ENCODE measurements at places on chromosomes 6 and 20. TPM values are rescaled to one million over a fixed set of nuclear protein-coding genes. Genes with fewer than 3 reads are reported as not detected.

The MAS1 gene
- total RNA-seq: not detected

The SLC17A2 gene
- 0.76 TPM for total RNA-seq

The SSTR4 gene
- total RNA-seq: not detected

The OTOR gene
- not detected for total RNA-seq

The PNPLA1 gene
- 0.19 TPM for total RNA-seq

The PXMP4 gene
- total RNA-seq: 11.6 TPM

DNA sequence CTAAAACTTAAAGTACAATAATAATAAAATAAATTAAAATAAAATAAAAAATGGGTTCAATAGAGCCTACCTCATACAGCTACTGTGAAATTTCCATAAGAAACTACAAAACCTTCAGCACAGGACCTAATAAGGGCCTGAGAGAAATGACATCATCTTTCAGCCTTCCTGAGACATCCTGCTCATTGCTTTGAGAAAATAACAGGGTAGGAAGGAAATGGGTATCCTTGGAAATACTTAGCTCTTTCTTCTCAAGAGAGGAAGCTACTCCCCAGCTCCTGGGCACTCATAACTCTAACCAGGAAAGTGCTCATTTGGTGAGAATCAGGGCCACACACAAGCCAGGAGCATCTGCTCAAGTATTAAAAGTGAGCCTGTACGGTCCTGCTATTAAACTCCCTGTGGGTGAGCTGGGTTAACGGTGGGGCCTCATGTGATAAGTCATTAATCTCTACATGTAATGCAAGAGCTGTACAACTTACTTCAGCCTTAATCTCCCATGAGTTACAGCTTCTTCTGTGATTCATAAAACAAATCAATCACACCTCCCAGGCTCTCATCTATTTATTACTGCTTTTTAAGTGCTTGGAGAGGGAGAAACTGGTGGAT, 141.4 kb downstream of the MAFB start:
- DNase-seq: no peak

- no peak for DNase-seq
Measured at GRCh38 chr20:60667641-60668040, 584.4 kb upstream of the CDH4 start.

DNA sequence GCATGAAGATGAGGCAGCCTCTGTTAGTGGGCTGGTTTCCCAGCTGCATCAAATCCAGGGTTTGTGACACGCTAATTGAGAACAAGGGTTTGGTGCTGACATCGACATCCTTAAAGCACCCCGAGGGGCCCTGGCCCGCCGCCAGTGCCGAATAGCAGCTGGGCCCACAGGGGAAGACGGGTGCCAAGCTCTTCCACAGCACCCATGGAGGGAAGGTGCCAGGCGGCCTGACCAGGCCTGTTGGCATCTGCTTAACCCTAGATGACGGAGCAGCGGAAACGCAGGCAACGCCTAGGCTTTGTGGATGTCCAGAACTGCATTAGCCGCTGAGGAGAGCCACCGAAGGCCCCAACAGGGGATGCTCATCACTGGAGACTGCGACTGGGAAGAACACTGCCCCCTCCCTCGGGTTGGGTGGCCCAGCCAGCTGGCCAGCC, 16.0 kb downstream of the UQCC2 start:
- no peak for DNase-seq

DNA sequence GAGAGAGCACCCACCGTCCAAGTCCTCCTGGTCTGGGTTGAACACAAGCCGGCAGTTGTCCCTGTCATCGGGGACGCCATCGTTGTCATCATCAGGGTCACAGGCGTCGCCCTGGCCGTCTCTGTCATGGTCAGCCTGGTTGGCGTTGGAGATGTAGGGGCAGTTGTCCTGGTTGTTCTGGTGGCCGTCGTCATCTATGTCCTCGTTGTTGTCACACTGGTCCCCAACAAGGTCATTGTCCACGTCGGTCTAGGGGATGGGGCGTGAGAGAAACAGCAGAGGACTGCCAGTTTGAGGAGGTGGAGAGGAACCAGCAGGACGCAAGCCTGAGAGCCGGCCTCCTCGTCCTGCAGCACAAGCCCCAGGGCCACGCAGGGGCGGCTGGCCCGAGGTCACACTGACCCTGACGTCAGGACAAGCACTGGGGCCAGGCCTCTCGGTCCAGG, 28.5 kb downstream of the THBS2 start:
- DNase-seq: peak; percentile 20

- DNase-seq: no peak
Measured at GRCh38 chr6:138419766-138420165, 15.7 kb downstream of the HEBP2 start.

- no peak for DNase-seq
Measured at GRCh38 chr6:24980507-24981385, 45.0 kb upstream of the RIPOR2 start.

DNA sequence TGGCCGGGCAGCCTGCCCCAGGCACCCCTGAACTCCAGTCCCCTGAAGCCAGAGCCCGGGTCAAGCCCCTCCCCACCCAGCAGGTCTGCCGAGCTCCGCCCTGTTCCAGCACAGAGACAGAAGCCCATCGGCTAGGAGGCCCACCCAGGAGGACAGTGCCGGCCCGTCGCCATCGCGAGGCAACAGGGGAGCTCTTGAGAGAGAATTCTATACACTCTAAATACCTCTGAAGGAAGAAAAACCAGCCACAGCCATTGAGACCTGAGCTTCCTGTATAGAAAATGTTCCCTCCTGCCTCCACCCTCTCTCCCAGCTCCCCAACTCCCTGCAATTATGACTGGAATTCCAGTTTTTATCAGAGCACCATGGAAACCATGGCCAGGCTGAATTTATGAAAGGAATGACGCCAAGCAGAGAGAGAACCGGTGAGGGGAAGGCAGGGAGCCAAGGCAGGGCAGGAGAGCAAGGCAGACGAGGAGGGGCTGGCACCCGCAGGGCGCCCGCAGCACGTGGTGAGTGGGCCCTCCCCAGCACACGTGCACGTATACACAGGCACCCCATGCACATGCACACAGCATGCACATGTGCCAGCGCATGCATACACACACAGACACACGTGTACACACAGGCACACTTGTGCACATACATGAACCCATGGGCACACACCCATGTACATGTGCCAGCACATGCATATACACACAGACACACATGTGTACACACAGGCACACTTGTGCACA, 27.6 kb upstream of the MRGBP start:
- peak; percentile 59 for DNase-seq

GRCh38 chr6:118739696-118740353, 88.4 kb upstream of the CEP85L start:
- no peak for DNase-seq

GRCh38 chr6:100833972-100834574, 47.1 kb downstream of the ASCC3 start:
- no peak for DNase-seq

GRCh38 chr6:13289789-13290318, 38.5 kb downstream of the TBC1D7 start:
- no peak for DNase-seq

DNA sequence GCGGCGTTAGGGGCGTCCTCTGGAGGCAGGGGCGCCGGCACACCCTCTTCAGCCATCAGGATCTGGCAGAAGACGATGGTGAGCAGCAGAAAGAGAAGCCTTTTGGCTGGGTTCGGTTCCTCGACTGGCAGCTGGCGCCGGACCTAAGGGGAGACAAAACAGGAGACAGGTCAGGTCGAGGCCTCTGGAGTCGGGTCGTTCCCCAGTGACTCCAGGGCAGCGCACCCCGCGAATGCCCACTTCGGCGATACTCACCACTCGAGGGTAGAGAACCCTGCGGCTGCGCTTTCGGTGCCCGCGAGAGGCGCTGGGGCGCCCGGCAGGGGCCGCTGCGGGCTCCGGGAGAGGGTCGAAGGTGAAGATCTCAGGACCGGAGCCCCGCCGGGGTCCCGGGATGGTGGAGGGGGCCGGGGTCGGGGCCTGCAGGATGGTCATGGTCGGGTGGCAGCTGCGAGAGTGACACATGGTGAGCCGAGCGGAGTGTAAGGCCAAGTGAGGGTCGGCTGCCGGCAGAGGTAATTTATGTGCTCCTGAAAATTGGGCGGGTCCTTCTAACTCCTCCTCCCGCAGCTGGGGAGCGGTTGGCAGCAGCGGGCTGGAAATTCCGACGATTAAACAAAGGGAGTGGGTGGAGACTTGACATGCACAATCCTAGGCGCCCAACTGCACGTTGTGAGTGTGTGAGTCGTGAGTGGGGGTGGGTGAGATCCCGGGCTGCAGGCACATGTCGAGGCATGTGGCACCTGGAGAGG, at the start of gene IER3:
Gene IER3, minus strand, starts transcription at position 494 of the 752 bp plus-strand sequence. Its CDS starts 29 bp downstream, at position 465.
- DNase-seq: peak; percentile 95

DNA sequence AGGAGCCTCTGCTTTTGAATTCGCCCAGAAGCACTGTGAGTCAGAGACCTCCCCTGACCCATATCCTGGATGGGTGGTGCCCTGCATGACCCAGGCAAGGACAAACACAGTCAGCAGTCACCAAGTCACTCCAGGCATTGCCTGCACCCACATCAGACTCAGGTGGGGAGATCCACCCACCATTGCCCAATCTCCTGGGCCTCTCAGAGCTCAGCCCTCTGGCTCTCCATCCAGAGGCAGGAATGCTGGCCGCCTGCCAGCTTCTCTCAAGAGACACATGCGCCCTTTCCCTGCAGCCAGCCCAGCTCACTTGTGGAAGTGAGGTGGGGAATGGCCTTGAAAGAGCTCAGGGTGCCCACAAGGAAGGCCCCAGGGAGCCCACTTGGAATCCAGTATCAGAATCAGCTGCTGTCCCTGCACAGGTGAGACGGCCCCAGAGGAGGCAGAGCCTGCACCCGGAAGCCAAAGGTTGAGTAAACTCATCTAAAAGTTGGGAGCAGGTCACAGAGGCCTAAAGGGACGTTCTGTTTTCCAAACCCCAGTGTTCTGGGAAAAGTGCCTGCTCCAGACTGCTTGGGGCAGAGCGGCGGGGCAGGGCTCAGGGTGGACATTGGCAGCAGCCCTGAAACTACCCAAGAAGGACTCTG, 129.8 kb downstream of the PREX1 start:
- DNase-seq: peak; percentile 62

DNA sequence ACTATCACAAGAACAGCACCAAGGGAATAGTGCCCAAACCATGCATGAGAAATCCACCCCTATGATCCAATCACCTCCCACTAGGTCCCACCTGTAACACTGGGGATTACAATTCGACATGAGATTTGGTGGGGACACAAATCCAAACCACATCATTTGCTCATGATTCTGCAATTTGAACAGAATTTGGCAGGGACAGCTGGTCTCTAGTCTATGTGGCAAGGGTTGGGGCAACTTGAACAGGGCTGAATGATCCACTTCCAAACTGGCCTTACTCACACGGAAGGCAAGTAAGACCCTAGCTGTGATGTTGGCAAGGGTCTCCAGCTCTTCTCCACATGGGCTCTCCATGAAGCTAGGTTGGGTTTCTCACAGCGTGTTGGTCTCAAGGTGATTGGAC, 10.1 kb upstream of the FKBP5 start:
- DNase-seq: no peak

GRCh38 chr6:34045771-34046170, 100.1 kb downstream of the GRM4 start:
- no peak for DNase-seq

- peak; percentile 5 for DNase-seq
Measured at GRCh38 chr6:99026135-99026534, 78.4 kb upstream of the FBXL4 start.

GRCh38 chr6:142693441-142693840, 251.5 kb downstream of the HIVEP2 start:
- DNase-seq: no peak

GRCh38 chr6:92701425-92702096, 717.8 kb downstream of the EPHA7 start:
- no peak for DNase-seq

DNA sequence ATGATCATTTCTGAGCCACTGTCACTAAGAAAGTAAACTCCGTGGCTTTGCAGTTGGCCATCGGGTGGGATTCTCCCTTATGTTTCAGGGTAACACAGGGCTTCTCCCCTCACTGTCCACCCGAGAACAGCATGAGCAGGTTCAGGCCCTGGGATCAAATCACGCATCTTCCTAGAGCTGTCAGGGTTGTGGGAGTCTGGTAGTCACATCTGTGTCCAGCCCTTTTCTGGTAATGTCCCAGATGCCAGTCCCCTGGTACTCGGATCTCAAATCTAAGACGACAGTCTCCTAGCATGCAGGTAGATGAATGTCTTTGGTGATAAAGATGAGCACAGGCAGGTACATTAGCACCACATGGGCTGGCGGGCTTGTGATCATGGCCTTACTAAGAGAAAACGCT, 4.8 kb downstream of the PXDC1 start:
- DNase-seq: no peak

- no peak for DNase-seq
Measured at GRCh38 chr6:12090714-12091113, 78.6 kb downstream of the HIVEP1 start.

- no peak for DNase-seq
Measured at GRCh38 chr20:37518059-37518458, 3.0 kb upstream of the NNAT start.

DNA sequence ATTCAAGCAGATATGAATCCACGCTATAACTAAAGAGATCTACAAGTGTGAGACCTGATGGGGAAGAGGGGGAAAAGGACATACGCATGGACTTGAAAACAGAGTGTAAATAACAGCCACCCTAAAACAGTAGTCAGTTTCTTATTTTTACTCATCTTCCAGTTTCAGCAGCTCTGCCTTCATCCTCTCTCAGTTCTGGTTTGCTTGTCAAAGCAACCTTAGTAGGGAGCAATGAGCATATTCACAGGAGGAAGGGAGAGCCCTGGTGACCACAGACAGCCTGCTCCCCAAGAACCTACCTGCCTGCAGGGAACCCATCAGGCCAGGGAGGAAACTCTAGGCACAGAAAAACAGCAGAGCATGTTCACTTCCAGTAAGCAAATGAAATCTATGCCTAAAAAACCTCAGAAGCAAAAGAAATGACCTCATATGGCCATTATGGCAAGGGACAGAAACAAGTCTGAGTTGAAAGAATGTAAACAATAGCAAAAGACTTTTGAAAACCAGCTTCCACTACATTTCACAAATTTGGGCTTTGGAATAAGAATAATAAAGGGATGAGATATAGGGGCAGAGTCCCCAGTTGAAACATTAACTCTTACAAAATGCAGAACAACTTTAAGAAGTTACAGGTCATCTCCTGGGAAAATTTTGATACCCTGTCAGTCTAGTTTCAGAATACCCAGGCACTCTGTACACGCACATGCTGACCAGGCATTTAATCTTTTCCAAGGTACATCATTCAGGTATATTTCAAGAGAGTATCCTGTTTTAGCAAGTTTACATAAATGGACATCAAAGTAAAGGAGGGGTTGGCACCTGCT, 120.8 kb upstream of the BCLAF1 start:
- DNase-seq: no peak

- DNase-seq: peak; percentile 81
Measured at GRCh38 chr6:124961777-124962638, at the start of gene RNF217. Gene RNF217, plus strand, starts transcription at chr6:124962437. Its CDS starts 108 bp downstream, at chr6:124962545.

DNA sequence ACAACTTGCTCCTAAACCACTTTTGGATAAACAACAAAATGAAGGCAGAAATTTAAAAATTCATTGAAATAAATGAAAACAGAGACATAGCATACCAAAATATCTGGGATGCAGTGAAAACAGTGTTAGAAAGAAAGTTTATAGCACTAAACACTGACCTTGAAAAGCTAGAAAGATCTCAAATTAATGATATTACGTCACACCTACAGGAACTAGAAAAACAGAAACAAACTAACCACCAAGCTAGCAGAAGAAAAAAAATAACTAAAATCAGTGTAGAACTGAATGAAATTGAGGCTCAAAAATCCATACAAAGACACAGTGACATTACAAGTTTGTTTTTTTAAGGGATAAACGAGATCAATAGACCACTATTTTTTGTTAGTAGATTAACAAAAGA, 5.2 kb downstream of the DEFB128 start:
- DNase-seq: no peak

- no peak for DNase-seq
Measured at GRCh38 chr6:47163536-47163935, 121.4 kb upstream of the ADGRF1 start.
